T-helper 17 cell (primary cell): ENCODE measurements at places on chromosomes 1 and 21.

- no peak for DNase-seq
These were observed 323.1 kb upstream of the NFIA start for GRCh38 chr1:60759291-60759690.

DNA sequence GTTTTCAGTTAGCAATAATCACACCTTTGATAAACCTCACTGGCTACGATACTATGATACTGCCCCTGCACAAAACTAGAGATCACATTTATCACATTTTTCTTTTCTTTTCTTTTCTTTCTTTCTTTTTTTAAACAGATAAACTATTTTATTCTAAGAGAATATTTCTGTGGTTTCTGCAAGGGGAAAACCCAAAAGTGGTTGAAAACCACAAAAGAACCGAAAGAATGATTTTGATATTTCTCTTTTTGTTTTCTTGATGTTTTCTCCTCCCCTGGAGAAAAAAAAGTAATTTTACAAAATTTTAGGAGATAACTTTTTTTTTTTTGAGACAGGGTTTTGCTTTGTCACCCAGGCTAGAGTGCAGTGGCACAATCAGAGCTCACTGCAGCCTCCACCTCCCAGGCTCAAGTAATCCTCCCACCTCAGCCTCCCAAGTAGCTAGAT is 18.4 kb upstream of the FRRS1 start:
- no peak for DNase-seq

GRCh38 chr1:844472-845026 is 79.2 kb upstream of the SAMD11 start:
- DNase-seq = no peak

- DNase-seq = no peak
These were observed 408.4 kb downstream of the NTNG1 start for GRCh38 chr1:107549152-107549810.

GRCh38 chr1:198681252-198681651 is 42.4 kb downstream of the PTPRC start:
- no peak for DNase-seq

DNA sequence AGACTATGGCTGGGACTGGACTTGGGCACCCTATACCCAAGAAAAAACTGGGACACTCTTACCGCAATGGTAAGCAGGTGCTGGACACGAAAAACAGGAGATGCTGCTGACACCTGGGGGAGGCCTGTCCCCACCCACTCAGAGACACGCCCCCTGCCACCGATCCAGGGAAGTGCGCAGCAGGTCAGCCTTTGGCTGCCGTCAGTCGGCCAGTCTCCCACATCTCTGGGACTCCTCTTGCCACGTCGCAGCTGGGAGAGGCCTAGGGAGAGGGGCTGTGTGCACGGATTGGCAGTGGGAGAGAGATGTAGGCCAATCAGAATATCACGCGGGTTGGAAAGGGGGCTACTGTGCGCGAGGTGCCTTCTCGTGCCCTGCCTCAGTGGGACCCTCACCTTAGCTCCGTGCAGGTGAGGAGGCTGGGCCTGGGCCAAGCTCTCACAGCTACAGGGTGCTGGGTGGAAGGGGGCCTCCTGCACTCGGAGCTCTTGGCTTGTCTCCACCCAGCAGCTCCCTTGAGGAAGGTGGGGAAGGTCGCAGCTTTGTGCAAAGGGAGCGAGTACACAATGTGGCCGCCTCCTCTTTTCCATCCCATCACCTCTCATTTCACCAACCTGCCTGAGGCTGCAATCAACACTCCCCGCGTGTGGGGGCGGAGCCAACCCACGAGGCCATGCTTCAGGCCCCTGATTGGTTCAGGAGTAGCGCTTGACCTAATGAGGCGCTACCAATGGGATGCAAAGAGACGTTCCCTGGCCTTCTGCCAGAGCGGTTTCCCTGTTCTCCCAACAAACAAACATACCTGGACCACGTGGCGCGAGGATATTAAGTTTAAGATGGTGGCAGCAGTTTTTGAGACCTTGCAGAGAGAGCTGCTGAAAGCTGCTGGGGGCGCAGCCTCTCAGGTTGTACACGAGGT is 25.7 kb upstream of the LDLRAP1 start:
- DNase-seq = no peak

DNA sequence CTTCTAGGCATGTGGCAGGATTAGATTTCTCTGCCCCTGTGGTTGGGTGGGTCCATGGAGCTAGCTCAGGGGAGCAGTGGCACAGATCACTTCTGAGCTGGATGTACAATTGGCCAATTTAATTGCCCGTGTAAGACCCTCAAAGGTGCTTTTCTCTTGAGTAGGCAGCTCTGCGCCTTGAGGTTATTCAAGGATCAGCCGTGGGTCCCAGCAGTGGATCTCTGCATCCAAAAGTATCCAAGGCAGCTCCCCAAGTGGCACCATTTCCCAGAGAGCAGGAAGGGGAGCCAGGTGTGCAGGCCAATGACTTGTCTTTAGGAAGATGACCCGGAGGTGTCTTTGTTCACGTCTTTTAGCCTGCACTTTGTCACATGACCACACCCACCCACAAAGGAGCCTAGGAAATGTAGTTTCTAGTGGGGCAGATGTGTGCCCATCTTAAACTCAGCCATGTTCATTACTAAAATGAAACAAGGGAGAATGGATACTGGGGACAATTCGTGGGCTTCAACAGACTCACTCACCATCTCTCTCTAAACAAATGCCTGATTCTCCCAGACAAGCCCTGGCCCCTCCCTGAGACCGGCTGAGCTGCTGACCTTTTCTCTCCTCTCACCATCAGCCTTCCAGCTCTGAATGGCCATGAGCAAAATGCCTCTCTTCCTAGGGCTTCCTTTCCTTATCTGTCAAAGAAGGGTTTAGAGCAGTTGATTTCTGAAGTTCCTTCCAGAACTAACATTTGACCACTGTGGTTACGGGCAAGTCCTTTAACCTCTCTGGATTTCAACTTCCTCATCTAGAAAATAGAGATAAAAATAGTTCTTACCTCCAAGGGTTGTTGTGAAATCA is 41.4 kb upstream of the TENT5C start:
- no peak for DNase-seq

- no peak for DNase-seq
These were observed 169.4 kb downstream of the RASAL2 start for GRCh38 chr1:178263341-178263740.

GRCh38 chr1:235030919-235031596 is 97.6 kb downstream of the TOMM20 start:
- DNase-seq = no peak
